ENCODE measurements at places on chromosomes 13 and 19.

DNA sequence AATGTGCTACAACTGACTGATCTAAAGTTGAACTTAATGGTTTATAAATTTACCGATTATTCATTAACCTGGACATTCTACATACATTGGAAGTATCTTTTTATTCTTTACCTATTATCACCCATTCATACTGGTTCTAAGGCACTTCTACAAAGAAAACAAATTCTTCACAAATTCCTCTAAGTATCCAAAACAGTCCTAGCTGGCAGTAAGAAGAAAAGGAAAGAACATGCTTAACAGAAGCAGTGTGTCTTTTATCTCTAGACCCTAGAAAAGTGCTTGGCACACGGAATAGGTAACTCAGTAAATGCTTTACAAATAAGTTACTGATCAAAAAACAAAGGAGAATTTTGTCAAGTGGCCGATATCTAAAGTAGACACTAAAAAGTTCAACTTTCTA is 32.8 kb downstream of the TSC22D1 start:
- DNase-seq: no peak

DNA sequence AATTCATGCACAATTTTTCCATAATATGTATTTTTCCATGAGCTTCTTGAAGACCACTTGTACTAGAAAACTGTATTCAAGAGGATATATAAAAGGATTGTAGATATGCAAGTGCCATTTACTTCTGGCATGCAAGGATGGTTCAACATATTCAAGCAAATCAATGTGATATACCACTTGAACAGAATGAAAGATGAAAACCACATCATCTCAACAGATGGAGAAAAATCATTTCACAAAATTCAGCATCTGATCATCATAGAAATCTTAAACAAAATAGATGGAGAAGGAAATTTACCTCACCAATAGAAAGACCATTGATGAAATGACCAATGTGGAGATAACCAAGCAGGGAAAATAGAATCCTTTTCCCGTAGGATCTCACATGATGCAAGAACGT is 5.1 kb upstream of the ZNF816 start:
- DNase-seq: no peak

DNA sequence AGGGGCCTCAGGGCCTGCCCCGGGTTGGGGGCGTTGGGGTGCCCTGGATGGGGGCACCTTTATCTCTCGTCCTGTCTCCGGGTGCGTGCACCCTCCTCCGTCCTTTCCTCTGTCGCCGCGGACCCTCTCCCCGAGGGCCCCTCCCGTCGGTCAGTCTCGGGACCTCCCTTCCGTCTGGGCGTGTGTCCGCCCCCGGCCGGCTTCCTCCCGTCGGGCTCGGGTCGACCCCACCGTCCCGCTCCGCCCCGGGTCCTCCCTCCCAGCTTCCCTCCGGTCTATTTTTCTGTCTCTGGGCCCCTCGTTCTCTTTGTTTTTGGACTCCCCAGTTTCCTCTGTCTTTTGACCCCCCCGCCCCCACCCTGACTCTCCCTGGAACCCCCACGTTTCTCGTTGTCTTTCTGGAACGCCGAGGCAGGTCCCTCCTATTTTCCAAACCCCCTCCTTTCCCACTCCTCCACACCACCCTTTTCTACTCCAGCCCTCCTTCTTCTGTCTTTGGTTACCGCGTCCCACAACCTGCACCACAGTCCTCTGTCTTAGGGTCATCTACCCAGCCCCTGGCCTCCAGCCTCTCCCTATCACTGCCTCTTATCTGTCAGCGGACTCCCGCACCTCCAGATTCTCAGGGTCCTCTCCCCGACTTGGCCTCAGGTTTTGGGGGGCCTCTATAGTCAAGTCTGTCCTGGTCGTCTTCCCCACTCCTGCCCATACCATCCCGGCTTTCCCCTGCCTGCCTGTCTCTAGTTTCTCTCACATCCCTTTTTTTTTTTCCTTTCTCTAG is 757 bp downstream of the EGLN2 start:
- DNase-seq: no peak

DNA sequence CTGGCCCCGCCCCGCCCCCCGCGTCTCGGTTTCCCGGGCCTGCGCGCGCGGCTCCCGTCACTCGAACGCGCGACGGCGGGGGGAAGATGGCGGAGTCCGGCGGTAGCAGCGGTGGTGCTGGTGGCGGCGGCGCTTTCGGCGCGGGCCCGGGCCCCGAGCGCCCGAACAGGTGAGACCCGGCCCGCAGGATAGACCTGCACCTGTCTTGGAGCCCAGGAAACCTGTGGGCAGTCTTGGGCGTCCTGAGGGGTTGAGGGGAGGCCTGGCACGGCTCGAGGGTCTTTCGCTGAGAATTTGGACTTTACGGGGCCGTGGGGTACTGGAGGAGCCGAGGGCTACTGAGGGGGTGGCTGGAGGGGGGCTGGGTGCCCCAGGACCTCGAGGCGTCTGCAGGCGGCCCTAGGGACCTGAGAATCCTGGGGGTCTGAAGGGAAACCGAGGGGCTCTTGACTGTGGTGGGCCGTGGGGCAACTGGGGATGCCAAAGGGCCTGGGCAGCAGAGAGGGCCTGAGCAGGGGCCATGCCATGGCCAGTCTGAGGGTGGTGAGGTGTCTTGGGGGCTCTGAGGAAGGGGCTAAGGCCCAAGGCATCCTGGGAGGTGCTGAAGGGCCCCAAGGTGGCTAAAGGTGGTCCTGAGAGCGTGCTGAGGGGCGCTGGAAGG is at the start of gene KLHL26:
KLHL26 (plus strand) TSS at position 60 of the 661 bp plus-strand sequence; CDS start at position 87, 27 bp downstream.
- no peak for DNase-seq

GRCh38 chr19:39296055-39296645 is at the start of gene IFNL1:
Gene IFNL1 (plus strand): TSS chr19:39296407. CDS start chr19:39296422, 15 bp downstream.
- DNase-seq: no peak

DNA sequence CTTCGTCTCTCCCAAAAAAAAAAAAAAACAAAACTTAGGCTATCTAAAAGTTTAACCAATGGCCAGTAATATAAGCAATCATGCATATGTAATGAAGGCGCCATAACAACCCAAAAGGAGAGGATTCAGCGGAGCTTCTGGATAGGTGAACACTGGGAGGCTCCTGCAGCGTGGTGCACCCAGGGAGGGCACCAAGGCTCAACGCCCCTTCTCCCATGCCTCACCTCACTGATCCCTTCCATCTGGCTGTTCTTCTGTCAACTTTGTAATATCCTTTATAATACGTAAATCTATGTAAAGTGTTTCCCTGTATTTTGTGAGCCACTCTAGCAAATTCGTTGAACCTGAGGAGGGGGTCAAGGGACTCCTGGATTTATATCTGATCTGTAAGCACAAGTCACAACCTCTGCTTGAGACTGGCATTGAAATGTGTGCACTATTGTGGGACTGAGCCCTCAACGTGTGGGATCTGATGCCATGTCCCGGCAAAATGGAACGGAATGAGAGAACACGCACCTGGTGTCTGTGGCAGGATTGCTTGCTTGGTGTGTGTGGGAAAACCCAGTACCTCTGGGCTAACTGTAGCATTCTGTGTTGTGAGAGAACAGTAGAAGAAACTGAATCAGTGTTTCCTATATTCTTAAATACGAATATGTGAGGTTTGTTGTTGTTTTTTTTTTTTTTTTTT is 521 bp upstream of the ZNF665 start:
- no peak for DNase-seq

GRCh38 chr19:17861542-17862402 is 2.1 kb downstream of the RPL18A start:
- no peak for DNase-seq

DNA sequence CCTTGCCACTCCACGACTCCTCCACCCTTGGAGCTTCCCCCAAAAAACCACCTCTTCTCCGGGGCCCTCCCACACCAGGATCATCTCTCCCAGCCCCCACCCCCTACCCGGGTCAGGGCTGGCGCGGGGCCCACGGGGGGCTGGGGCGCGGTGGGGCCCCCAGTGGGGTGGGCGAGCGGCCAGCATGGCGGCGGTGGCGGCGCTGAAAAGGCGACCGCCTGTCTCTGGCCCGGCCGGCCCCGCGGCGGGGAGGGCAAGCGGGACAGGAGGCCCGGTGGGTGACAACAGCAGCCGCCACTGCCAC is 850 bp downstream of the DYRK1B start:
- no peak for DNase-seq

- DNase-seq: no peak
Measured at GRCh38 chr19:13670846-13671245, 93.5 kb upstream of the MRI1 start.

DNA sequence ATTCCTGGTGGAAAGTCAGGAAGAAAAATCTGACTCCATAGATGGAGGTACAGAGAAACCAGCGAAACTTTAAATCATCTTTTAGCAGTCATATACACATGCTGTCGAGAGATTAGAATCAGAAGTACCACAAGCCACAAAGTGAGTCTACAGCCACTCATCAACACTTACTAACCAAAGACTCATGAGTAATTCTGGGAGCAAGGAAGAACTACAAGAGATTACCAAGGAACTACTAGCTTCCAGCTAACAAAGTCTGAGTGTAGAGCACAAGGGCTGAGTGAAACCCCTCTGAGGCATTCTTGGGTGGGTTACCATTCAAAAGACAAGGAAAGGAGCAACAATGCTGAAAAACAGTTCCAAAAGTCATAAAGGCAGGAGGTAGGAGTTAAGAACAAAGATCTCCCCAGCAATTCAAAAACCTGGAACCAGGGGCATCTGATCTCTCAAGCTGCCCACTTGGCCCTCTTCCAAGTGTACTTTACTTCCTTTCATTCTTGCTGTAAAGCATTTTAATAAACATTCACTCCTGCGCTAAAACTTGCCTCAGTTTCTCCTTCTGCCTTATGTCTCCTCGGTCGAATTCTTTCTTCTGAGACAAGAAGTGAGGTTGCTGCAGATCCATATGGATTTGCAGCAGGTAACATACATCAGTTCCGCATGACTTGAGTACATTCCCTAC is 13.0 kb downstream of the RBM26 start:
- DNase-seq: no peak

DNA sequence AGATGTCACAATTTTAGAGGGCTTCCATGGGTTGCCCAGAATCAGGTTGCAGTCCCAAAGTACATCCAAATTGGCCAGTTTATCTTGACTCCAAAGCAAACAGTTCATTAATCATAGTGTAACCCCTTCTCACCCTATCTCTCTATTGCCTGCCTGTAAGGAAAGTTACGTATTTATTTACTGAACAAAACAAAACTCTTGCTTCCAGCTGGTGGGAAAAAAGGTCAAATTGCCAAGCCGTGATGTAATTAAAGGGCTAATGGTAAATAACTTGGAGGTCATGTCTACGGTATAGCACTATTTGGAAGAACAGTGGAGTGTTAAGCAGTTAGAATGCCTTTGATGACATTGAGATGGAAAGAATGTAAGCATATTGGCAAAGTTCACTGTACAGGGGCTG is 214.0 kb downstream of the DLEU7 start:
- no peak for DNase-seq

- DNase-seq: no peak
Measured at GRCh38 chr13:28744091-28744536, 25.3 kb upstream of the SLC46A3 start.

- no peak for DNase-seq
Measured at GRCh38 chr19:16385821-16386220, 61.2 kb downstream of the KLF2 start.

DNA sequence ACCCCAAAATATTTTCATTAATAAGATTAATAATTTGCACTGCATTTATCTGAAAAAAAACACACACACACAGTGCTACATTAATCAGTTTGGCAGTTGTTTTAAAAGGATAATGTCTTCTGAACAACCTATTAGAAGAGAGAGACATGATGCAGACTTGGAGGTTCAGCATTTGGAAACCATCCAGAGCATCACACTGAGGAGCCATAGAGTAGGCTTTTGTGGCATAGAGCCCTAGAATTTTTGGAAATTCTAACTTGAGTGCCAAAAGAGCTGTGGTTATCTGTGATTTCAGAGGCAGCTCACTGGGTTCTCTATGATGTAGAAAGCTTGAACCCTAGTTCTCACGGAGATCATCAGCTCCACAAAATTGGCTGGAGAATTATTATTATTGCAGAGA is 90.2 kb downstream of the RFC3 start:
- no peak for DNase-seq

GRCh38 chr13:103965506-103966243 is 899.5 kb upstream of the SLC10A2 start:
- no peak for DNase-seq

- peak; percentile 59 for DNase-seq
Measured at GRCh38 chr13:42405665-42406390, 133.9 kb downstream of the AKAP11 start.

DNA sequence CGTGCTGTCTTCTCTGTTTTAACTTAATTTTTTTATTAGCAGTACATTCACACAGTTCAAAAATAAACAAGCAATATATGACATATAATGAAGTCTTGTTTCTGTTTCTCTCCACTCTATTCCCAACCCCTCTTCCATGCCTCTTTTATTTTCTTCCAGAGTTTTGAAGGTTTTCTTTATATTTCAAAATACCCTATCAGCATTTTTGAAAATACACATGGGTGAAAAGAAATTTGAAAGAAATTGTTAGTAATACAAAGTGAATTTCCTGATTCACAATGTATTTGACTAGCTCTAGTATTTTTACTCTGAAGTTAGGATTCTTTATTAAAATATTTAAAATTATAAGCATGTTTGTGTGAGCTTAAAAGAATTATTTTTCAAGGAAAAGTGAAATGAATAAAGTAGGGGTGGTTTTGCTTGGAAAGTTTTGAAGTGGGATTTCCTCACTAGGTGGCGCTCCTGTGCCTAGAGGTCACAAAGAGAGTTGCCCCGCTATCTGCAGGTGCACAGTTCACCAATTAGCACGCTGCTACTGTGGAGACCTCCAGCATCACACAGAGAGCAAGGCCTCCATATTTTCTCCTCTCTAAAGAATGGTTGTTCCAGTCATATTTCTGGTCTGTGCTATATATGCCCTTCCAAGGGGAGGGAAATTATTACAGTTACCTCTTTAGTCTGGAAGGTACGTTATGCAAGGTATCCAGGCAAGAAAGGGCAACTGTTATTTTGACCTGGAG is 37.6 kb downstream of the SOX21 start:
- DNase-seq: peak; percentile 40

GRCh38 chr19:33532859-33533460 is 11.4 kb upstream of the PEPD start:
- no peak for DNase-seq

- DNase-seq: no peak
Measured at GRCh38 chr13:41416276-41416675, 41.1 kb upstream of the RGCC start.

GRCh38 chr13:95703576-95703975 is 26.6 kb downstream of the DNAJC3 start:
- DNase-seq: no peak

- DNase-seq: no peak
Measured at GRCh38 chr19:40273469-40274360, 11.4 kb downstream of the AKT2 start.

- DNase-seq: peak; percentile 69
Measured at GRCh38 chr13:102800145-102801041, 1.5 kb downstream of the BIVM start.

Measured in stimulated activated CD4-positive, alpha-beta T cell treated with anti-CD3 and anti-CD28 coated beads, Interleukin-12 subunit alpha, Interleukin-12 subunit beta, amount 100 ng/mL, for 48 hours (primary cell).